Effector memory CD8-positive, alpha-beta T cell (primary cell): ENCODE measurements at places on chromosomes 16 and 17.

- DNase-seq: no peak
Observed at GRCh38 chr16:6775712-6776111, 556.9 kb upstream of the RBFOX1 start.

GRCh38 chr16:22192261-22193062 is 13.6 kb upstream of the EEF2K start:
- peak; percentile 83 for DNase-seq

GRCh38 chr16:24520983-24521382 is 18.4 kb upstream of the RBBP6 start:
- DNase-seq: no peak

DNA sequence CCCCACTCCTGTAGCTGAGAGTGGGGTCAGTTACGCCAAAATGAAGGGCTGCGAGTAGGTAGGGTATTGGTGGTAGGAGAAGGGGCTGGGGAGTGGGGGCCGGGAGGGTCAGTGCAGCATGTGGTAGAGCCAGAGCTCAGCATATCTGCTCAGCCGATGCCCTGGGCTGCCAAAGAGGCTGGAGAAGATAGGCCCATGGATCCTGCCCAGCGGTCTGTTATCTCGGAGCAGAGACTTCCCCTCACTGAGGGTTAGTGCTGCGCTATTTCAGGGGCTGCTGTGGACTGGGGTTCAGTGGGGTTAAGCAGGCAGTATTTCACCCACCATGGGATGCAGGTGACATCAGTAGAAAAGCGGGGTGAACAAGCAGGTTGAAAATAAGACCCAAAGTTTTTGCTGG is 19.7 kb downstream of the RHBDL3 start:
- no peak for DNase-seq
